Cerebellar cortex (tissue), 1 donor: ENCODE measurements at places on chromosomes 12 and 14.

- peak; percentile 58 for DNase-seq
Observed at GRCh38 chr14:75279153-75279762, 630 bp downstream of the FOS start.

DNA sequence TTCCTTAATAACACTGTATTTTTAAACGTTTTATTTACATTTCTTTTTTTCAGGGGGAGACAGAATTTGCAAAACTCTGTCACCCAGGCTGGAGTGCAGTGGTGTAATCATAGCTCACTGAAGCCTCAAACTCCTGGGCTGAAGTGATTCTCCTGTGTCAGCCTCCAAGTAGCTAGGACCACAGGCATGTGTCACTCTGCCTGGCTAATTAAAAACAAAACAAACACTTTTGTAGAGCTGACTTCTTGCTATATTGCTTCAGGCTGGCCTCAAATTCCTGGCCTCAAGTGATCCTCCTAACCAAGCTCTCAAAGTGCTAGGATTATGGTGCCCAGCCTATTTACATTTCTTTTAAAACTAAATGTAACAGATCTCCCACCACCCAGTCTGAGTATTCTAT, 12.7 kb downstream of the CPSF6 start:
- no peak for DNase-seq

DNA sequence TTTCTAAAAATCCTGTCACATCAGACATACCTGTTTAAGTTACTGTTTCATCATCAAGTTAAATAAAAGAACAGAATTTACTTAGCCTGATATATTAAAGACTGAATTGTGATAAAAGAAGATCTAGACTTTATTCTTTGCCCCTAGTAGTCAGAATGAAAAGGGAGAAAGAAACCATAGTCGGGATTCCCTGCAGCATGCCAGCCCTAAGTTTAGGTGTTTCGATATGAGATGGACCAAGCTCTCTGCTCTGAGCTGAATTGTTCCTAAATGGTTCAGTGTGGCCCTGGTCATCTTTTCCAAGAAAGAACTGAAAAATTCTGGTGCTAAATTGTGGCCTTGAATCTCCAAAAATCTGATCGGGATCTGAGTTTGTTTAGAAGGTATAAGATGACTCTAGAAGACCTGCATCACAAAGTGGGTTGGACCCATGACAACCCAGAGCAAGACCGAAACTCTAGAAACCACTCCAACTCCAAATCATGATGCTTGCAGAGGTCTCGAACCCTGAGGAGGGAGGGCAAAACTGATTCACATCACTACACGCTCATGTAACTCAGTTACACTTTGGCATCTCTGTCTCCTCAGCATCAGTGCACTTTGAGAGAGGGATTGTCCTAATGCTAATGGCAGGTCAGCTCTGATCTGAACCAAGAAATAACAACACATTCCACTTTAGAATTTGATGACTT, 15.7 kb downstream of the PTGER2 start:
- no peak for DNase-seq

GRCh38 chr14:51535443-51536044, 116.2 kb upstream of the FRMD6 start:
- no peak for DNase-seq

GRCh38 chr12:13196130-13196921, at the start of gene EMP1:
TSS of gene EMP1 (plus strand) at chr12:13196726. CDS start at chr12:13211511, 14,785 bp downstream.
- DNase-seq, result peak; percentile 91

DNA sequence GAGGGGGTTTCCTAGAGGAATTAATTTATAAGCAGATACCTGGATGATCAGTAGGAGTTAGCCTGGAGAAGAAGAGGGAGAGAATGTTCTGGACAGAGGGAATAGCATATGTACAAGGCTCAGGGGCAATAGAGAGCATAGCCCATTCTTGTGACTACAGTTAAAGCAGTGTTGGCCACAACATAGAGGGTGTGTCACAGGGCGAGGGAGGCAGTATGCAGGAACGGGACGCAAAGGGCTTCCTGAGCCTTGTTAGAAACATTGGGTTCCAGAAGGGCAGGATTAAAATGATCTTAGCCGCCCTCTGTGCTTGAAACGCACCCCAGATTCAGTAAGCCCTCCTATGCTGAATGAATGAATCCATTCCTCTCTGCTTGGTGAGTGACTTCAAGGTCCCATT, 142.2 kb upstream of the PWP1 start:
- DNase-seq, result no peak

- no peak for DNase-seq
Observed at GRCh38 chr12:29035112-29035511, 114.0 kb upstream of the FAR2 start.

DNA sequence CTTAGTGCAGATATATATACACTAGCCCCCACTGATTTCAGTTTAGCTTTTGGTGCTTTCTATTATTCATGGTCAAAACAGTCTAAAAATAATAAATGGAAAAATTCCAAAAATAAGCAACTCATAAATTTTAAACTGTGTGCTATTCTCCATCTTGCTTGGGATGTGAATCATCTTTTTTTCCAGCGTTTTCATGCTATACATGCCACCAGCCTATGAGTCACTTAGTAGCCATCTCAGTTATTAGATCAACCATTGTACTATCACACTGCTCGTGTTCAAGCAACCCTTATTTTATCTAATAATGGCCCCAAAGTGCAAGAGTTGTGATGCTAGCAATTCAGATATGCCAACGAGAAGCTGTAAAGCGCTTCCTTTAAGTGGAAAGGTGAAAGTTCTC, 73.9 kb upstream of the KRR1 start:
- DNase-seq, result no peak

- DNase-seq, result no peak
Observed at GRCh38 chr12:79057540-79057939, 193.0 kb downstream of the SYT1 start.

DNA sequence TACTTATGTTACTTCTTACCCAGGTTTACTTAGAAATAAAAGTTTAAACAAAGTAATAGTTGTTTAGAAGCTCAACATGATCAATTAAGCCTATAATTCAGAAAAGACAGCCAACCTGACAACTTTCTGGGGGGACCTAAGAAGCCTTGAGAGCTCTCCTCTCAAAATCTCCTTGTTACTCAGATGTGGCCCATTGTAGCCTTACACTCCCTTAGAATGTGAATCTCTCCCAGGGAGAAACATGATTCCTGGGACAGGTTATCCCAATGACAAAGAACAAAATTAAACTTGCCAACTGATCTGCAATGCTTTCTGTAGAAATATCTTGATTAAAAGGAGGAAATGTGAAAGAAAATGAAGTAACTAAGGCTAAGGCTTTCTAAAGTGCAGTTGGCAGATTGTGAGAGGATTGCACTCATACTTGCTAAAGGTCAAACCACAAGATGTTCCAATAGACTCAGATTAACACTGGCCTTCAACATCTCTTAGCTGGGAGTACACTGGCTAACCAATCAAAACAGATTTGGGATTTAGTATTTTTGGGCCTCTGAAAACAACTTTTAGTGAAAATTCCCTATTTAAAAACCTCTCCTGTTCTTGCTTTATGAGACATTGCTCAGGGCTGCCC, 72.3 kb upstream of the TMX1 start:
- no peak for DNase-seq

DNA sequence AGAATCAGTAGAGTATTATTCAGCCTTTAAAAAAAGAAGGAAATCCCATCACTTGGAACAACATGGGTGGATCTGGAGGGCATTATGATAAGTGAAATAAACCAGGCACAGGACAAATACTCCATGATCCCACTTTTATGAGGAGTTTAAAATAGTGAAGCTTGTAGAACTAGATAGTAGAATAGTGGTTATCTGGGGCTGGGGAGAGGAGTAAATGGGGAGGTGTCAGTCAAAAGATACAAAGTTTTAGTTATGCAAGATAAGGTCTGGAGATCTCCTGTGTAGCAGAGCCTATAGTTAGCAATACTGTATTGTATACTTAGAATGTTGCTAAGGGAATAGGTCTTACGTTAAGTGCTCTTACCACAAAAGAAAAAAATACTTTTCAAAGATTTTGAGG, 64.9 kb downstream of the RIC8B start:
- DNase-seq, result no peak

GRCh38 chr12:90393652-90394051, 561.3 kb downstream of the CCER1 start:
- no peak for DNase-seq

- no peak for DNase-seq
Observed at GRCh38 chr14:52360831-52361230, 46.7 kb downstream of the PTGER2 start.

DNA sequence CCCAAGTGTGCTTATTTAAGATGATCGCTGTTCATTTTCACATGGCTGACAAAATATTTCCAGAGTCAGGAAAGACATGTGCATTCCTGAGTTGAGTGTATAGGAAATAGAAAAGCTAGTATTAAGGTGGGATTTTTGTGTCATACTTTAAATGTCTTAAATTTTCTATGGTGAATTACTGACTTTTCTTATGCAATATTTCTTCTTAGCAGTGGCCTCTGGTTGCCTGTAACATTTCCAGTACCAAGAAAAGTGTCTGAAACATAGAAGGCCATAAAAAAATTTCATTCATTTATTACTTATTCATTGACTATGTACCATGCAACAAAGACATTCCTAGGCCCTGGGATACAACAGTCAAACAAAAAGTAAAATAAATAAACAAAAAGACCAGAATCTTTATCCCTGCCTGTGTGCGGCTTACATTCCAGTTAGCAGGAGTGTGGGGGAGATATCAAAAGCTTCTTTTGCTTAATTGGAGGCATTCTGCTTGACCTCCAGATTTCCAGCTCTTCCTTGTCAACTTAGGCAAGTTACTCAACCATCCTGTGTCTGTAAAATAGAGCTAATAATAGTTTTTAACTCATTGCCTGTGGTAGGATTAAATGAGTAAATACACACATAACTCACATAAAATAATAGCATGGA, 216.3 kb upstream of the FLRT2 start:
- DNase-seq, result no peak

DNA sequence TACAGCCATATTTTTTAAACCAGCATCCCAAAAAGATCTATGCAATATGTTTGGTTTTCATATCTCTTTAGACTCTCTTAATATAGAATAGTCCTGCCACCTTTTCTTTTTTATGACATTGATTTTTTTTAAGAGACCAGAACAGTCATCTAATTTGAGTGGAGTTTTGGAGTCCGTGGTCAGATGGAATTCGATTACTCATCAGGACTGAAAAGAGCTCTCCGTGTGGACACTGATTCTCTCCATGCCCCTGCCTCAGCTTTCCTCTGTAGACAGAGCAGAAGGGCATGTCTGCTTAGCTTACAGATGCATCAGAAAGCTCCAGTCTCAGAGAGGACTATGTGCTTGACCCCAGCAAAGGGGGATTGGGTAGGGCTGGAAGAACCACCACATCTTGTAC, 27.8 kb downstream of the SMCO2 start:
- DNase-seq, result no peak

DNA sequence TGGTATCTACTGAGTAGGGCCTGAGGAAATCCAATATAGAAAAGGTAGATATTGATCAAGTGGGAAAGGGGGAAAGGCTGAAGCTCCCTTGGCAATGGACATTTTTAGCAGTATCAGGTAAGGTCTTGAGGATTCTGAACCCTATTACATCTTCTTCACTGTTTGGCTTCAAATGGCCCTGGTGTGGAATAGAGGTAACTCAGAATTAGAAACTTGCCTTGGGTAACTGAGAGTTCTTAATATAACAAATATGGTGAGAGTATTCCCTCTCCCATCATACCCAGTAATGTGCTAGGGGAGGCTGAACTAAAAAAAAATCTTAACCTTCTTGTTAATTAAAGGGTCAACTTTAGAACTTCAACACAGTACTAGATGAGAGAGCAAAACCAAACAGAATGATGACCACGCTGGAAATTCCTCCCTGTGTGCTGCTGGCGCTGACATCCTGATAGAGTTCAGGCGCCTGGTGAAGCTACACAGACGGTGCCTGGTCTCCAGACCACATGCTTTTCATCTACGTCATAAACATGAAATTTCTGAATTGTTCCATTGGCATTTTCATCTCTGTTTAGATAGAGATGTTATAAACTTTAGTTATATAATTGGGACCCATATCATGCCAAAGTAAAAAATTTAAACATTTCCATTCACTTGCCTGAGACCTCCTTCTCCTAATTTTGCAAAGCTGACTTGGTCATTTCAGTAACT, 128.3 kb downstream of the AKAP6 start:
- DNase-seq, result no peak

- DNase-seq, result no peak
Observed at GRCh38 chr12:2177003-2177402, 124.2 kb downstream of the CACNA1C start.

- DNase-seq, result no peak
Observed at GRCh38 chr14:104285508-104285840, 147.1 kb downstream of the KIF26A start.

DNA sequence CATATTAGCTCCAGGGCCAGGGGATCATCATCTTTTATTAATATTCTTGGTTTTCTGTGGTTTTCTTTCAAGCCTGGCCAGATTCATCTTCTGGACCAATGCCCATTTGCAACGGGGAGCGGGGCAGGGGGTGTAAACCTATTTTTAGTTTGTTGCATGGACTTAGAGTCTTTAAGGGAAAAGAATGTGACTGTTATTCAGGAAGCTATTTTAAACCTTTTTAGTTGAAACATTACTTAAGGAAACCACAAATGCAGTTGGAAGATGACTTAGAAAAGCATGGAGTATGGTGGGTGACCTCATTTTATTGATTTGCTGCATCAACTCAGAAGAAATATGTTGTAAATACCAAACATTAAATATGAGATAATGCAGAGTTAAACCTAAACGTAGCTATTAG, 368.4 kb upstream of the E2F7 start:
- DNase-seq, result no peak

DNA sequence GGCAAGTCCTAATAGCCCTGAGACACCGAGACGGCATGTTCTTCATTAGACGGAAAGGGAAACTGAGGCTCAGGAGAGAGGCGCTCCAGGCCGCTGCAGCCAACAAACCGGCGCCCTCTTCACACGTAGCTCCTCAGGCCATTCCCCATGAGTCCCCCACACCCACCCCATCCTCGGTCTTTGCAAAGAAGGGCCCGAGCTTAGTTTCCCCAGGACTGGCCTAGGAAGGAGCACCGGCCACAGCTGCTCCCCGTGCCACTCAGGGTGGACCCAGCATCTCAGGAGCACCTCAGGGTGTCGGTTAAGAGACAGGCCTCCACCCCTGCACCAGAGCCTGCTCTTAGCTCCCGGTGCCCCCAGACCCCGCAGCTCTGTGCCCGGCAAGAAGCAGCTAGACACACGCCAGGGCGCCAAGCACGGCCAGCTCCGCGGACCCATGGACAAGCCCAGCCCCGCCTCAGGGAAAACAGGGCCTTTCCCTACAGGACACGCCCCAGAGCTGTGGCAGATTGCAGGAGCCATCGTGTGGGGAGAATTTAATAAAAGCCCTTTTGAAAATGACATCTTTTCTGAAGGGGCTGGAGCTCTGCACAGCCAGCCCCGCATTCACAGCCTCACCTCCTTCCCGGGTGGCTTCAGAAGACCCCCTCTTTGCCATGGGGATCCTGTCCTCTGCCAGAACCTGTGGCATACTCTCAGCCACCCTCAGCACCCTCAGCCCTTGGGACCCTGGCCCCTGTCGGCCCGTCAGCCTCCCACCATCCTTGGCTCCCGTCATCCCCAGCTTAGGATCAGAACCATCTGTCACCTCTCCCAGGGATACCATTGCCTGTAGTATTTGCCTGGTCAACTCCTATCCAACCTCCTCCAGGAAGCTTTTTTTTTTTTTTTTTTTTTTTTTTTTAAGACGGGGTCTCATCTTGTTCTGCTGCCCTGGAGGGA, 59.7 kb downstream of the LGMN start:
- no peak for DNase-seq

GRCh38 chr14:69612783-69613130, 1.4 kb downstream of the SUSD6 start:
- peak; percentile 76 for DNase-seq

- no peak for DNase-seq
Observed at GRCh38 chr12:65648461-65648860, 175.8 kb upstream of the HMGA2 start.
